ENCODE measurements at places on chromosomes 5 and 9. TPM values are rescaled to one million over a fixed set of nuclear protein-coding genes. Genes with fewer than 3 reads are reported as not detected.

- peak; percentile 12 for ATAC-seq
Observed at GRCh38 chr5:116442095-116442534, 132.5 kb downstream of the SEMA6A start.

DNA sequence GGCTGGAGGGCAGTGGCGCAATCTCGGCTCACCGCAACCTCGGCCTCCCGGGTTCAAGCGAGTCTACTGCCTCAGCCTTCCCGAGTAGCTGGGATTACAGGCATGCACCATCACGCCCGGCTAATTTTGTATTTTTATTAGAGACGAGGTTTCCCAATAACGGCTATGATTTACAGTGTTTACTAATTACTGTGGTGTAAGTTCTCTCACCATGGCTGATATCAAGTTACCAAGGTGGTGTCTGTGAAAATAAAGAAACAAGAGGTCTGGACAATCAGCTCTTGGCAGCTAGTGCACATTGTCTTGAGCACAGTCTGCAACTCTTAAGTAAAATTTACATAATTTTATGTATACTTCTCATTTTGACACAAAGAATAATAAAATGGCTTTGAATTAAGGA is 385.5 kb upstream of the COX7C start:
- ATAC-seq: no peak

DNA sequence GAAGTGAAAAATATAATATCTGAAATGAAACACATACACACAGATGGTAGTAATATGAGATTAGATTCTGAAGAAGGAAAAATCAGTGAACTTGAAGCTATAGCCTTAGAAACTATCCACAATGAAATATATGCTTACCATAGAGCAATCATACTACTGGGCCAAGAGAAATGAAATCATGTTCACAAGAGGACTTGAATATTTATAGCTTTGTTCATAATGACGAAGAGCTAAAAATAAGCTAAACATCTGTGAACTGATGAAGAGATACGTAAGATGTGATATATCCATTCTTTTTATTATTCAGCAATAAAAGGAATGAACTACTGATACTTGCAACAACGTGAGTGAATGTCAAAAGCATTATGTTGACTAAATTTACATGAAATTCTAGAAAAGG is 92.6 kb upstream of the ALDH1B1 start:
- ATAC-seq: no peak

GRCh38 chr9:99762470-99762869 is 59.2 kb upstream of the NR4A3 start:
- ATAC-seq: no peak

GRCh38 chr9:70013598-70014196 is 30.0 kb upstream of the MAMDC2 start:
- ATAC-seq: no peak

- ATAC-seq: no peak
Observed at GRCh38 chr5:56985936-56986625, 34.2 kb upstream of the MIER3 start.

- no peak for ATAC-seq
Observed at GRCh38 chr9:4661165-4661564, 929 bp upstream of the PLPP6 start.

- no peak for ATAC-seq
Observed at GRCh38 chr9:70462300-70462699, 47.8 kb upstream of the KLF9 start.

DNA sequence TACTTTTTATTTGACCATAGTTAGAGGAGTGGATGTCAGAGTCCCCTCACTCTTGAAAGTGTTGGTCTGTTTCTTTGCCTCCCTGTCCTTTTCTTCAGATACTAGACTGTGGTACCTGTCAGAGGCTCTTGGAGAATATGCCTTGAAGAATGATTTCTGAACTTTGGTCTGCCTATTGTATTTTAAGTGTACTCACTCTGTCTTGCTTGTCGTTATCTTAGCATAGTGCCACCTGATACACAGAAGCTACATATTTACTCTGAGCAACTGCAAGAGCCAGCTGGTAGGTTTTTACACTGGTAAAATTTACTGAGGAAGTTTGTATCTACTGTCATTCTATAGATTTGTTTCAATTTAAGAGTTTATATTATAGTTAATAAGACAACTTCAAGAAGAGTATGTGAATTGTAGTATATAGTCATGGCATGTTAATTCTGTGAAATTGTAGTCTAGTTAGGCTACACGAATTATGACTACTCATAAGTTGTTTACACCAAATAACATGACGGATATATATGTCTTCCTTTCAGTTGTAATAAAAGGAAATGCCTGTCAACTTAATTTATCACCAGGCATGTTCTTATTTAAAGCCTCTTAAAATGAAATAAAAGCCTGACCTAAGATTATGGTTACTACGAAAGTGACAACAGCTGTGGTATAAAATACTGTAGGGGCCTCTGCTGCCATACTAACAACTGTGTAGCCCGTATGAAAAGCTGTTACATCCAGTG is 201.7 kb downstream of the KDM4C start:
- ATAC-seq: no peak

- peak; percentile 54 for ATAC-seq
Observed at GRCh38 chr5:96566833-96567587, 95.2 kb upstream of the CAST start.

- ATAC-seq: no peak
Observed at GRCh38 chr5:55036477-55036876, 12.4 kb downstream of the GZMK start.

The LMX1B gene
- total RNA-seq: 0.25 TPM

The PCDHA5 gene
- not detected for total RNA-seq

The TAF11L10 gene
- 4.0 TPM for total RNA-seq

The GLRA1 gene
- total RNA-seq: 3.2 TPM

The TXNDC8 gene
- total RNA-seq: 0.63 TPM

All from motor neuron (in vitro differentiated cells).